ENCODE measurements at places on chromosomes 4 and X.

- DNase-seq: no peak
Measured at GRCh38 chrX:29867971-29868370, 347.4 kb upstream of the MAGEB2 start.

DNA sequence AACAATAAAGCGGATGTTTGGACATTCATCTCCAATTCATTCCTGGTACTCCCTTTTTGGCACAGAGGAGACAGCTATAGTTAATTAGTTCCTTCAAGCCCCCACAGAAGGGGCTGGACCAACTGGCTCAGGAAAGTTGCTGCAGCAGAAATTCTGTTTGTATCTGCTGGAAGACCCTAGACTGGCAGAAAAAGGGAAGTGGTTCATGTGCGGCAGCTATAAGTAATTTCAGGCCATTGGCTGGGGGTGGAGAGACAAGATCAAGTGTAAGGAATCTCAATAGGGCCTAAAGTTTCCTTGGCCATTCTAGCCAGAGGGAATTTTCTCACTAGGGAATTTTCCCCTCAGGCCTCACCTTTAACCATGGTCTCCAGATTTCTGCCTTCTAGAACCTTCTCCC, 89.9 kb upstream of the DHX15 start:
- no peak for DNase-seq

DNA sequence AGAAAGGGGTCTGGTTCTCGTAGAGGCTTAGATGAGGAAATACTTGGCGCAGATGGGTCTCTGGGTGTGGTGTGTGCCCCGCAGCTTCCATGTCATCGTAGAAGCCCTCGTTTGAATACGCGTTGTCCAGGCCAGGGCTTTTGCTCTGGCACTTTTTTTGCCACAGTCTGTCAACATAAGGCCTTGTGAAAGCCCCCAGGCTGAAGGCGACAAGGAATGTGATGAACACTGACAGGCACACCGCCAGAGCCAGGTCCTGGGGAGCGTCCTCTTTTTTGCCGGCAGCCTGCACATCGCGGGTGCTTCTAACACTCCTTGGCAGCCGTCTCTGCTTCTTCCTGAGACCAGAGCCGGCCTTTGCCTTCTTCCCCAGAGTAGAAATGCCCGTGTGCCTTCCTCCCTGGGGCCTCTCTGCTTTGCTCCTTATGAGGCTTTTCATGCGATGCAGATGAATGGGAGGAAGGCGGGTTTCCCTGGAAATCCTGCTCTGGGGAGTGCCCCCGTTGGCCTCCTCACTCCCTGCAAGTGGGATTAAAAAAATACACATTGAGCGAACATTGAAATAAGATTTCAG, 24.4 kb downstream of the LRRC66 start:
- DNase-seq: no peak

- DNase-seq: peak; percentile 93
Measured at GRCh38 chr4:8167815-8168214, 9.2 kb upstream of the ABLIM2 start.

- no peak for DNase-seq
Measured at GRCh38 chr4:7237873-7238272, 45.5 kb downstream of the SORCS2 start.

DNA sequence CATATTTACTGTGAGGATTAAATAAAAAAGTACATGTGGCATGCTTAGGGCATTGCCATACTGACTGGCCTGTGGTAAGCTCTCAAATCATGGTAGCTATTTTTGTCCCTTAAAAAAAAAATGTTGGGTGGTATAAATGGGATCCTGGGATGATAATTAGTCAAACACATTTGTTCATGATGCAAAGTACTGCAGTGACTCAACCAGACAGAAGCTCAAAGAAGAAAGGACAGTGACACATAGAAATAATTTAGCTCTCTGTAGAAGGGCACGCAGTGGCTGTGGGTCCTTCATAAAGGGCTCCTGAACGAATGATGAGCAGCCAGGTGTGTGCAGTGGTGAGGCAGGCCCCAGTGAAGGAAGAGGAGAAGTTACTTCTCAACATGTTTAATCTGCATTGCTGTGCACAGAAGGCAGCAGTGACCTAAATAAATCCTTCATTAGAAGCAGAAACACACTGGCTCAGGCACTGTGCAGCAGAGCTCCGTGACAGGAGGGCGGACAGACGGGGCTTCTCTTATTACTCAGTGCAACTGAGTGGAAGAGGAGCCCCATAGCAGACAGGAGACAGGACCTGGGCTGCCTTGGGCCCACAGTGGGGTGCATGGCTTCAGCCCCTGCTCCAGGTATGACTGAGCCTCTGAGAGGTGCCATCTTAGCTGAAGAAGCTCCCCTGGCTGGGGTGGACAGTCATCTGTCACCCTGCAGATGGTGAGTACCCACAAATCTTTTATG, 20.3 kb downstream of the HS3ST1 start:
- no peak for DNase-seq

DNA sequence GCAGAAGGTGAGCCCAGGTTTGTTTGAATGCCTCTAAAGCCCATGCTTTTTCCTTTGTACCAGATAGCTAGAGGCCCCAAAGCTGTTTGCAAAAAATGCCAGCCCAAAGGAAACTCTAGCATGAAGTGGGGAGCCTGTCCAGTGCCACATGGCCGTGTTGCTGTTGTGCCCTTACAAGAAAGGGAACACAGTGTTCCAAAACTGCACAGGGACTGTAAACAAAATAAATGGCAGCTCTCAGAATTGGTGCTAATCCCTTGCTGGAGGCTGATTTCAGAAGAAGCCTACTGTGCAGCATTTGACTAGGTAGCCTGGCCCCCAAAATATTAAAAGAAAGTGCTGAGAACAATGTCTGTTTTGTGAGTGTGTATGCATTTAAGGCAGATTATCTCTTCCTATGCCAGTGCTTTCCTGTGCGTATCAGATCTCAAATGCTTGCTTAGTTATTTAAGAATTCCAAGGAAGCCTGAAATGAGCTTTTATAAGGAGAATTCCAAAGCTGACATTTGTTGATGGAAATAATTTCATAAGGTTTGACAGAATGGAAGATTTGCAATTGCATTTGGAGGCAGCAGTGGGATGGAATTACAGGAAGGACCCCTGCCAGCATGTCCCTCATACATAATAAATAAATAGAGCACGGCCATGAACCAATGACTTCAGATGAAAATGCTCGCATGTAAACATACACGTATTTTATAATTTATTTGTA, 115.7 kb downstream of the IRF2 start:
- DNase-seq: no peak

DNA sequence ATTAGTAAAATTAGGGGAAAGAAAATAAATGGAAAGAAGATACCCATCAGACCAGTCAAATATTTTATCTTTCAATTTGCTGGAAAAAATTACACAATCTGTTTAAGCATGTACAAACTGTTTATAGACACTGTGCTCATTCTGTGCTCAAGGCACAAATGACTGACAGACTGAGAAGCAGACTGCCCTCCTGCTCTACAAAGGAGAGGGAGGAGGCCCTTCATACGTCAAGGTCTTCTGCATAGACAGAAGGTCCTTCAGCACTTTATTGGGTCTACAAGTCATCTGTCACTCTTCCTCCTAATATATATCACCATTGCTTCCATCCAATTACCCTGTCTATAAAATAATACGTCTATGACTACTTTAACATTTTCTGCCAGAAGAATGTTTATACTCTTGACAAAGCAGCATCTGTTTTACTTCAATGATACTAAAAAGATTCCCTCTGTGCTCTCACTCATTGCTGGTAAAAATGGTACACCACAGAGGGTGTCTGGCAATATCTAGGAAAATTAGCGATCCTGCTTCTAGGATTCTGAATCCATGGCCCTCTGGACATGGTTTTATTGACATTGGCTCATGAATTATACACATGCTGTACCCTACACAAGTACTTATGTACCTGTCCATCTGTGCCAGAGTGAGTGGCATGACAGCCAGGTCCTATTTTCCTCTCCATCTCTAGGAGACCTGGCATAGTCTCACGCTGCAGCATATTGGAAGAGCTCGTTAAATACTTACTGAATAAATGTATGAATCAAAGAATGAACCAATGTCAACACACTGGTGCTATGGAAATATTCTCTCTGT, 11.3 kb downstream of the SLC10A6 start:
- DNase-seq: no peak

GRCh38 chr4:43853565-43854264, 594.9 kb downstream of the KCTD8 start:
- DNase-seq: no peak

DNA sequence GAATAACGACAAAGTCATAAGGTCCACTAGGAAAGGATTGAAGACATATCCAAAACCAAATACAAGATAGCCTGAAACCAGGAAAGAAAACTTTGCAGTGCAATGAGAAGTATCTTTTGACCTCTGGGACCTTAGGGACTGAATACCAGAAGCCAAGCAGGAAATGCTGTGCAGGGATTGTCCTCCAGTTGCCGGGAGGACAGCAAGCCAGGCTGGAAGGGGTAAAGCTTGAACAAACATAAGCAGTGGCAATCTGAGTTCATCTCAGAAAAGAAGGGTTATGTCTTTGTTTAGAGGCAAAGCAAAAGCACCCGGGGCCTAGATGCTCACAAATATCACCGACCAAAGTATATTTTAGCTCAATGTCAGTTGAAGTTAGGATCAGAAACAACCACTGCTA, 55.3 kb upstream of the VCX start:
- no peak for DNase-seq

DNA sequence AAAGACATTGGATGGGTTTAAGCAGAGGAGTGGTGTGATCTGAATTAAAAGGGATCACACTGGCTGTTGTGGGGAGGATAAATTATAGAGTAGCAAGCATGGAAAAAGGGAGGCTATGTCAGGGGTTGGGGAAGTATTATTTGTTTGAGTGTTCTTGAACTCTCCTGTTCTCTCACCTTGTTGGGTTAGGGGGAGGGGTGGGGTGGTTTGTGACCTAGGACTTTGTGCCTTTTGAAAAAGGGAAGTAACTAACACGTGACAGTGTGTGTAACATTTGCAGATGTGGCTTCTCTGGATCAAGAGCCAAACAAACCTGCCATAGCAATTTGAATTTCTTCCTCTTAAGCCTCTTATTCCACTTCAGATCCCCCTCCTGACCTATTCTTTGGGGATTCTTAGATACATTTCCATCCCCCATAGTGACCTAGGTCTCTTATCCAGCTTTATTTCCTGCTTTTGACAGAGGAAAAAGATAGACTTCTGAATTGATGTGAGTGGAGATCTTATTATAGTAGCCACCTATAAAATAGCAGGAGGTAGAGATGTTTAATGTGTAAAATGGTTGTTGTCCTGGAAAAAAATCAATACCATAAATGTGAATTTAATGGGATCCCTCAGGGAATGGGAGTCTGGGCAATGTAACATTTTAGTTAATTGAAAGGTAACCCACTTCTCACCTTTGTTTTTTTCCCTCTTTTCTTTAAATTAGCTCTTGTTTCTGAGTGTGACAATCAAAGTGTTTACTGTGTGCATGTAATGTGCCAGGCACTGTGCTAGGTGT, 120.4 kb downstream of the CT47B1 start:
- DNase-seq: peak; percentile 8

DNA sequence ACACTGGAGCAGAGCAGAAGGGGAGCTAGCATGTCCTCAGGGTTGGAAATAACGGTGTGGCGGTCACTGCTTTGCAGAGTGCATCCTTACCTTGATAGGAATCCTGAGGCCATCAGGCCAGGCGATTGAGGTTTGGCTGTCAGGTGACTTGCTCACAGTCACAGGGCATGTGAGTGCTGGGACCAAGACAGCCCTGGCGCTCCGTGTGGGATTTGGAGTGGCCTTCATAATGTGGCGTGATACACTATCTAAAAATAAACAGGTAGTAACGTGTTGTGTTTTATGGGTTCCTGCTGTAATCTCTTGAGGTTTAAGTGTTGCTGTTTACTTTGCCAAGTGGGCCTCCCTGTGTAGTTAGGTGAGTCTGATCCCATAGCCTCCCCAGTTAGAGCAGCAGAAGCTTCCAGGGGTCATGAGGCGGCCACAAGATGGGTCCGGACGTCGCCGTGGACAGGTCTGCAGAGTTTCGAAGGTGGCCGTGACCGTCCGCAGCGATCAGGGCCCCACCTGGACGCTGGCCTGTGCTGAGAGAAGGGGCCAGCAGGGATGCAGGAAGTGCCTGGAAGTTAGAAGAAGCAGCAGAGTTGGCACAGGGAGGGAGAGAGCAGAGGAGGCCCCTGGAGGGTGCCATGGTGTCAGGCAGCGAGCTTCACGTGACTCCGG, 27.7 kb downstream of the RGS12 start:
- no peak for DNase-seq

GRCh38 chrX:109830704-109831206, 97.7 kb upstream of the ACSL4 start:
- DNase-seq: peak; percentile 71

GRCh38 chrX:152202886-152203285, 64.5 kb upstream of the MAGEA10 start:
- DNase-seq: no peak

- DNase-seq: no peak
Measured at GRCh38 chr4:113987382-113987941, 8.0 kb upstream of the ARSJ start.

- no peak for DNase-seq
Measured at GRCh38 chr4:17194586-17194985, 296.1 kb upstream of the LDB2 start.

GRCh38 chr4:30056016-30056766, 664.0 kb upstream of the PCDH7 start:
- DNase-seq: no peak

DNA sequence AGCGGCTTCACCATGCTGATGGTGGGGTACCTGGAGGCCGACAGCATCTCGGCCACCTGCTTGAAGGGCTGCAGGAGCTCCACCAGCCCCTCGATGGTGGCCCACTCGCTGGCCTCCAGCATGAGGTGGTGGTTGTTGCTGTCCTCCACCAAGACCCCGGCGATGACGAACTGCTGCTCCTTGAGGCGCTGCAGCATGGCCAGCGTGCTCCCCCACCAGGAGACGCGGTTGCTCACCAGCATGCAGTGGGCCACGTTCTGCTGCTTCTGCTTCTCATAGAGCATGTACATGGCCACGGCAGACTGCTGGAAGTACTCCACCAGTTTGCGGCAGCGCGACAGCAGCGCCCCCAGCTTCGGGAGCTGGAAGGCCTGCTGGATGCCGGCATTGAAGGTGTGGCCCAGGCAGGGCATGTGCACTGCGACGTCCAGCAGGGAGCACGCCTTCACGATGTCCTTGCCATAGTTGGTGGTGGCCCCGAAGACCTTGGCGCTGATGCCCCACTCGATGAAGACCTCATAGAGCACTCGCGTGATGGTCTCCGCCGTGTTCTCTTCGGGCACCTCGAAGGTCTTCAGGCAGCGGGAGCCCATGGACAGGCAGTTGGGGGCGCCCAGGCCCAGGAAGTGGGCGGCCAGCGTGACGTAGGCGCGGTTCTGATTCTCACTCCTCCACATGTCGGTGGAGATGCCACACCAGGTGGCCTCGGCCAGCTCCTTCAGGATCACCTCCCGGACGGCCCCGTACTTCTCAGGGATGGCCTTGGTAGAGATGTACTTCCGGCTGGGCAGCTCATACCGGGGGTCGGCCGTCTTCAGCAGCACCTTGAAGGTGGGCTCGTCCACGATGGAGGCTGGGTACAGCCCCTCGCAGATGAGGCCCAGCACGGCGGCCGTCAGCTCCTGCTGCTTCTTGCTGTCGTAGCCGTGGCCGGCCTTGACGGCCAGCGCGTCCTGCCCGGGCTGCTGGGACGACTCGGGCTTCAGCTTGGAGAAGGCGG, 11.0 kb downstream of the DHRSX start:
- no peak for DNase-seq

GRCh38 chr4:117466388-117466787, 381.0 kb upstream of the TRAM1L1 start:
- no peak for DNase-seq

- DNase-seq: no peak
Measured at GRCh38 chrX:78950009-78950835, 5.0 kb downstream of the P2RY10 start.

All from inflammatory macrophage (primary cell).